ENCODE measurements at places on chromosomes 5 and 9. TPM values are rescaled to one million over a fixed set of nuclear protein-coding genes. Genes with fewer than 3 reads are reported as not detected.

PTGER4 gene
- 7.6 TPM for total RNA-seq

GPR150 gene
- 0.13 TPM for total RNA-seq

LCN10 gene
- not detected for total RNA-seq

NEUROG1 gene
- total RNA-seq = not detected

IL9 gene
- total RNA-seq = not detected

C1QTNF2 gene
- total RNA-seq = 0.08 TPM

LCN2 gene
- 7.2 TPM for total RNA-seq

VPS13A gene
- total RNA-seq = 10.1 TPM

PCDHGA10 gene
- total RNA-seq = 0.02 TPM

CCDC152 gene
- total RNA-seq = not detected

RELL2 gene
- 3.4 TPM for total RNA-seq

MTX3 gene
- total RNA-seq = 7.8 TPM

GPSM1 gene
- total RNA-seq = 13.6 TPM

PRRX2 gene
- 5.6 TPM for total RNA-seq

STPG3 gene
- total RNA-seq = not detected

TRMT10B gene
- 5.3 TPM for total RNA-seq

RGS7BP gene
- total RNA-seq = not detected

AK6 gene
- total RNA-seq = 51.9 TPM

GEMIN5 gene
- total RNA-seq = 19.0 TPM

IFNA2 gene
- total RNA-seq = not detected

PKD2L2 gene
- not detected for total RNA-seq

KLF9 gene
- total RNA-seq = 5.4 TPM

SETX gene
- 22.2 TPM for total RNA-seq

CCDC183 gene
- 0.21 TPM for total RNA-seq

SPATA6L gene
- 1.9 TPM for total RNA-seq

MAST4 gene
- total RNA-seq = 1.3 TPM

SEMA5A gene
- not detected for total RNA-seq

PLAA gene
- total RNA-seq = 35.0 TPM

FOXD4 gene
- total RNA-seq = 0.34 TPM

IFNK gene
- total RNA-seq = not detected

TLX3 gene
- total RNA-seq = not detected

SLC36A2 gene
- not detected for total RNA-seq

LIX1 gene
- total RNA-seq = not detected

ITGA1 gene
- total RNA-seq = 0.82 TPM

MPDZ gene
- total RNA-seq = 12.2 TPM
